ENCODE measurements at places on chromosomes 3 and 15. TPM values are rescaled to one million over a fixed set of nuclear protein-coding genes. Genes with fewer than 3 reads are reported as not detected.

The KBTBD13 gene
- total RNA-seq, result not detected

The TMEM212 gene
- not detected for total RNA-seq

The SACM1L gene
- total RNA-seq, result 51.0 TPM

The GOLGA8A gene
- total RNA-seq, result 55.8 TPM

The CYP8B1 gene
- not detected for total RNA-seq

DNA sequence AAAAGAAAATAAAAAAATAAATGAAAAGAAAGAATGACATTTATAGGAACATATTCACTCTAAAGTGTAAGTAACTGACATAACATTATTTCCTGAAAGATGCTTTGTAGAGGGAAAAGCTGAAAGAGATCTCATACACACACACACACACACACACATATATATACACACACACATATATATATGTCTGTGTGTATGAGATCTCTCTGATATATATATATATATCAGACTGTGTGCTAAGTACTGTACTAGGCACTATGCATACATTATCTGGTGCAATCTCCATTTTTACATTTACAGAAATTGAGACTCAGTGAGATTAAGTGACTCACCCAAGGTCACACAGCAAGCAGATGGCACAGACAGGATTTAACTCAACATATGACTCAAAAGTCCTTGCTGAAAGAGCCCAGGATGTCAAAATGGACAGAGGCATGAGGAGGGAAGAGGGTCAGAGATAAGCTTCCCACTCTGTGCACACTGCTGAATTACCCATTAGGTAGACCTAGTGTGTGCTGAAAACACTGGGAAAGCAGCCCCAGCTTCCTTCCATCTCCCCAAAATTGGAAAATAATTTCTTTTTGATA is 15.0 kb downstream of the BHLHE40 start:
- H3K4me3 ChIP-seq, result no peak overlapping the region
- H3K4me1 ChIP-seq, result peaks cover 26% of the 10 kb centered on the region
- no peaks in the 10 kb centered on the region for H3K27me3 ChIP-seq
- no peak overlapping the region for H3K27ac ChIP-seq
- DNase-seq, result no peak
- H3K36me3 ChIP-seq, result no peaks in the 10 kb centered on the region

- H3K4me1 ChIP-seq, result peaks cover 16% of the 10 kb centered on the region
- H3K36me3 ChIP-seq, result no peaks in the 10 kb centered on the region
- no peaks in the 10 kb centered on the region for H3K27me3 ChIP-seq
- H3K4me3 ChIP-seq, result no peak overlapping the region
- DNase-seq, result no peak
These were observed 16.6 kb downstream of the TMEM158 start for GRCh38 chr3:45209526-45209925.

GRCh38 chr3:11392014-11392859 is 120.0 kb downstream of the ATG7 start:
- H3K4me3 ChIP-seq, result no peak overlapping the region
- H3K36me3 ChIP-seq, result no peaks in the 10 kb centered on the region
- no peaks in the 10 kb centered on the region for H3K4me1 ChIP-seq
- DNase-seq, result no peak

DNA sequence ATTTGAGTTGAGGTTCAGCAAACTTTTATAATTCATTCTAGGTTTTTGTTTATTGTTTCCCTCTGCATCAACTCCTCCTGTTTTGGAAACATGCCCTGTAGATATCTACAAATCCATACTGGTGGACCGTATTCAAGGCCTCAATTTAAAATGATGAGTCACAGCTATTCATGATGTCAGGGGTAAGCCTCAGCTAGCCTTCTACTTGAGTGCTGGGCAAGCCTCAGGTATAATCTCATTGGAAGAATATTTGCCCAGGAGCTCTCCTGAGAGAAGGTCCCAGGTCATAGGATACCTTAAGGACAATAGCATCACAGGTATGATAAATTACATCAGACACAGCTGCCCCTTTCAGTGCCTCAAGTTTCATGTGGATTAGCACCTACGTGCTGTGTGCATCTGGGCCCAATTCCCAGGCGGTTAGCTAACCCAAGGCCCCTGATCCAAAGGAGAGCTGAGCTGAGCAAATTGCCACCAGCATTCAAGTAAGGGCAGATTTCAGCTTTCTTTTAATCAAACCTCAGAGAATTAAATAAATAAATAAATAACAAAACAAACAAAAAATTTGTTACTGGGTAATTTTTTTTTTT is 87.5 kb downstream of the KCNMB2 start:
- H3K27me3 ChIP-seq, result no peaks in the 10 kb centered on the region
- H3K27ac ChIP-seq, result no peak overlapping the region
- no peak overlapping the region for H3K4me3 ChIP-seq
- no peaks in the 10 kb centered on the region for H3K4me1 ChIP-seq
- H3K36me3 ChIP-seq, result no peaks in the 10 kb centered on the region
- no peak for DNase-seq
